Activated CD4-positive, alpha-beta T cell treated with anti-CD3 and anti-CD28 coated beads, Interleukin-2, amount 10 ng/mL, durations not matched to agents 24 days and 14 days (primary cell): ENCODE measurements at places on chromosomes 5 and 9. TPM values are rescaled to one million over a fixed set of nuclear protein-coding genes. Genes with fewer than 3 reads are reported as not detected.
A peak's percentile ranks its signal among the peaks of the same experiment; 100 is the strongest.

GRCh38 chr9:125894566-125894965 is 147.4 kb downstream of the PBX3 start:
- no peak for DNase-seq

Gene PDE6A
- not detected in 2 replicates for total RNA-seq

DNA sequence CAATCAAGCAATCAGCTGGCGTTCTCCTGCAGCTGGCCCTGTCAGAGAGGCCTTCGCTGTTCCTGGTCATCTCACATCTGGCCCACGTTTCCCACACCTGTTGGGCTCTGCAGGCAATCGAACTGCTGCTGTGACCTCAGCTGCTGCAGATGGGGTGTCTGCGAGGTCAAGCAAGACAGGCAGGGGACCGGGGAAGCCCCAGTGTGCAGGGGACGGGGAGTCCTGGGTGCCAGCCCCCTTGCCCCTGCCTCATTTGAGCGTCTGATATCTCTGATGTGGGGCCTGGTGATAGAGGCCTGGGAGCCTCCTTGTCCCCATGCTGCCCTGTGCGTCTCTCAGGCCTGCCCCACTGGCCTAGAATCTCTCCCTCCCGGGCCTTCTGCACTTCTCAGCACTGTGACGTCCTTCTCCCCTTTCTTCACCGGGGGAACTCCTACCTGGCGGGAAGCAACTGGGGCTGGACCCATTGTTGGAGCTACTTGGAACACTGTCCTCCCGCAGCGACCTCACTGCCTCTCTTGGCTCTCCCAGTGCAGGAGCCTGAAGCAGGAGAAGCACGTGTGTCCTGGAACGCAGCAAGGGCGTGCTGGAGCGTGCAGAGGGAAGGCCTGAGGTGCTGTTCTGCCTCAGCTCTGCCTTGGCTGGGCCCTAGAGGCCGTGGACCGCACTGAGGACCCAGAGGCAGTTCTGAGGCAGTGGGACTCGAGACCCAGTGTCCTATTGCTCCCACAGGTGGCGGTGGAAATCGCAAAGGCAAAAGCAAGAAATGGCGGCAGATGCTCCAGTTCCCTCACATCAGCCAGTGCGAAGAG is 3.9 kb downstream of the GRK6 start:
- DNase-seq: no peak

GRCh38 chr5:40378396-40379177 is 301.1 kb upstream of the PTGER4 start:
- DNase-seq: no peak

- no peak for DNase-seq
Measured at GRCh38 chr5:103293719-103294118, 35.2 kb downstream of the MACIR start.

DNA sequence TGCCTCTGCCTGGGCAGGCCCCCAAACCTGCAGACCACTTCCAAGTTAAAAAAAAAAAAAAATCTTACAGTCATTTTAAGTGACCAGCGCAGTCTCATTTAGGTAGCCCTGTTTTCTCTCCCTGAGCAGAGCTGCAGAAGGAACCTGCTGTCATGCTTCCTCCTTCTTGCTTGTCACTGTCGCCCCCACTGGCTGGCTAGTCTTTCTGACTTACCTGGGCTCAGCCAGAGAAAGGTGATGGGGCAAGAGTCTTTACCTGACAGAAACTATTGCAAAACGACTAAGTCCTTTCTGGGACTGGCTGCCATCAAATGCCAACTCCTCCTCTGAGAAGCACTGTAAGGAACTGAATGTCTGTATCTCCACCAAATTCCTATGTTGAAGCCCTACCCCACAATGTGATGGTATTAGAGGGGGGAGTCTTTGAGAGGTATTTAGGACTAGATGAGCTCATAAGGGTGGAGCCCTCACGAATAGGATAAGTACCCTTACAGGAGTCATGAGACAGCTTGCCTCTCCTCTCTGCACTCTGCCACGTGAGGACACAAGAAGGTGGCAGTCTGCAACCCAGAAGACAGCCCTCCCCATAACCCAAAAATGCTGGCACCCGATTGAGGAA is 58.4 kb upstream of the SHC3 start:
- DNase-seq: no peak

Gene AK8
- total RNA-seq: 0.33 TPM in 1 of 2 replicates, not detected in the other

- peak; percentile 74 for DNase-seq
Measured at GRCh38 chr9:137030538-137031527, 1.1 kb downstream of the FUT7 start.

Gene WNT8A
- not detected in 2 replicates for total RNA-seq

DNA sequence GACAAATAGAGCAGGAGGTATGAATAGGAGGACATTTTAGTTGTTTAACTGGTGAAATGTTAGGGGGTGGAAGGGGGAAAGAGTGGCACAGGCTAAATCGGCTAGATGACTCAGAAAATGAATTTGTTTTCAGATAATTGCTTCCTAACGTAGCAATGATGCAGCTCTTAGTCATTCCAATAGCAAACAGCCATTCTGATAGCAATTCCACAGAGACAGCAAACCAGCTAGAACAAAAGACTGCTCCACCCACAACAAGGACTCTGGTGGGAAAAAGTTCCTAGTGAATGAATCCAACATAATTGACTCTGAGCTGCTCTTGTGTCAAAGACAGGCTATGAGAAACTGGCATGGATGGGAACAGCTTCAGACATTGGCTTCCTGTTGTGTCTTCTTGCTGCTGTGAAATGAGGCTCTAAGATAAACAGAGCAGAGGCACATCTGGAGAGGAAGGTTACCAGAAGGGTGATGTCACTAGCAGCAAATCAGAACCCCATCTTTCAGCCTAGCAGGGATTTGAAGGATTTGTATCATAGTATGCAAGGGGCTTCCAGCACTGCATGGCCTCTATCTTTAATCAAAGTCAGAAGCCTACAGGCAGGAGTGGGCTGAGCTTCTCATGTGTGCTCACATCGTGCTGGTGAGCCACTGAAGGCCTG is 28.1 kb upstream of the F2RL1 start:
- peak; percentile 72 for DNase-seq

GRCh38 chr9:119961774-119962424 is 592.7 kb upstream of the BRINP1 start:
- DNase-seq: peak; percentile 64

DNA sequence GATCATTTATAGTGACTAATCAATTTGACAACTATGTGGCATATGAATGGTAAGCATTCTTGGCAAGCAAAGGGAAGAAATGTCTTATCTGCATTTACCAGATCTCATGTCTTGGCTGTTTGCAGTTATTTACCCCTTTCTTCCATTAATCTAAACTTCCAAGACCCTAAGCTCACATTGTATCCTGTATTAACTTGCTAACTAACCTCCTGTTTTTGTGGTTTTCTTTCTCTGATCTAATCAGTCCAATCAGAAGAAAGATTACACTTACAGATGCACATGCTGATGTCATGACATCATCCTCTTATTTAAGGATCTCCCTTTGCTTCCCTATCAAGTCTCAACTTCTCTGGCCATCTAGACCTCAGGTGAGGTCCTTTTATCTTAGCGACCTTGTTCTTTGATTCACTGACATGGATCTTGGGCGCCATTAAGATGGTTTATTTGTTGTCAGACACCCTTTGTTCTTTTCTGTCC is 95.5 kb downstream of the F2RL2 start:
- no peak for DNase-seq

Gene ARHGEF37
- total RNA-seq: 1.5 and 1.8 TPM in 2 replicates

DNA sequence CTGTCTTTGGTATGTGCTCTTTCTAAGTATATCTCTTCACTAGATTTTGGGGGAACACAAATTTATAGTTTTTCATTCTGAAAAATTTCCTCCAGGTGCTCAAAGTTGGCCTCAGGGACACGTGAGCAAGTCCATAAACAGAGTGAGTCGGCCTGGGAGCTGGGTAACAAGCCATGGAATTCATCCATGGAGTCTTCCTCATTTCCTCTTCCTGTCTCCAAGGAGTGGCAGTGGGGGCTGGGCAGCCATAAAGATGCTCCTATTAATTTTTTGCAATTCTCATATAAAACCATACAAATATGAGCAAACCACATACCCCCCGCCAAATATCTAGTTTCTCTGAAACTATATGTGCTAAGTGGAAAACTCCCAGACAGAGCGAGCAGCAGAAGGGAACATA is 136.6 kb upstream of the OTULINL start:
- DNase-seq: no peak

- DNase-seq: no peak
Measured at GRCh38 chr5:67561151-67561932, 364.7 kb upstream of the CD180 start.

Gene PHF24
- 0.14 and 0.57 TPM in 2 replicates for total RNA-seq

DNA sequence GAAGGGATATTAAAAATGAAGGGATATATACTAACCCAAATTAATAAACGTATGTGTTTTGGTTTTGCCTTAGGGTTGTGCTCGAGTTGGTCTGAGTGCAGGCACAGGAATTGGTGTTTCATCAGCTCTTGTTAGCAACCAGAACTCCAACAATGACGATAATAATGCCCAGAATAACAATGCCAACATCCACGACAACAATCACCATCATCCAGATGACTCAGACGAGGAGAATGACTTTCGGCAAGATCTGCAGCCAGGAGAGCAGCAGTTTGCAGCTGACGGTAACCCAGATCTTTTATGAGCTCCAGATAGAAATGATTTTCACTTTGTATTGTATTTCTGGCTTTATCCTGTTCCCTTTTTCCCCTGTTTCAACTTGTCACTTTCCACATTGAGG is 33.2 kb downstream of the FBXO38 start:
- no peak for DNase-seq

Gene KDM3B
- total RNA-seq: 48.7 and 52.7 TPM in 2 replicates

Gene GOLPH3
- total RNA-seq: 85.4 and 92.7 TPM in 2 replicates

- no peak for DNase-seq
Measured at GRCh38 chr5:123351240-123351639, 72.0 kb downstream of the CEP120 start.

Gene BRINP1
- not detected in 2 replicates for total RNA-seq

DNA sequence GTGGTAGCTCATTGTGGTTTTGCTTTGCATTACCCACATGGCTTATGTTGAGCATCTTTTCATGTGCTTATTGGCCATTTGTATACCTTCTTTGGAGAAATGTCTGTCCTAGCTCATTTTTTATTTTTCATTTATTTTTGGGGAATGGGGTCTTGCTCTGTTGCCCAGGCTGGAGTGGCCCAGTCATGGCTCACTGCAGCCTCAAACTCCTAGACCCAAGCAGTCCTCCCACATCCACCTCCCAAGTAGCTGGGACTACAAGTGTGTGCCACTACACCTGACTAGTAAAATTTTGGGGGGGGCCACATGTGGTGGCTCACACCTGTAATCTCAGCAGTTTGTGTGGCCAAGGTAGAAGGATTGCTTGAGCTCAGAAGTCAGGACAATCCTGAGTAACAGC is 77.4 kb downstream of the UBE2R2 start:
- DNase-seq: no peak
